Activated CD8-positive, alpha-beta memory T cell treated with anti-CD3 and anti-CD28 coated beads for 24 hours (primary cell): ENCODE measurements at places on chromosomes 3 and 15.

GRCh38 chr15:91291673-91292072, 191.6 kb downstream of the SV2B start:
- no peak for DNase-seq

GRCh38 chr3:74447221-74447620, 167.2 kb downstream of the CNTN3 start:
- no peak for DNase-seq

- DNase-seq: no peak
These were observed 6.7 kb upstream of the ALCAM start for GRCh38 chr3:105360003-105360402.

DNA sequence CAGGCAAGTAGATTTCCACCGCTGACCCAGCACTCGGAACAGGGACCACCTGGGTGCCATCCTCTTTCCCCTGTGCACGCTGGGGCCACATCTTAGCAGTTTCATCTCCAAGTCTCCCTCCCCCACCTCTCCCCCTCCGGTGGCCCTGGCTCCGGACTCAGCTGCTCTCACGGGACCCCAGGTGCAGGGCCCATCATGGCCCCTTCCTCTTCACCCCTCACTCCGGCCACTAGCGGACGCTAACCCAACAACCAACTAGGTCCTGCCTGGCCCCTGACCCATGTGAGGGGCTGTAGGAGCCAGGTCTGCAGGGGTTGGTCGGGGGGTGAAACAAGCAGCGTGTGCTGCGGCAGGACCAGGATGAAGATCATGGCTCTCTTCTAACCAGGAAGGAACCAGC, 31.3 kb upstream of the IQSEC1 start:
- DNase-seq: no peak

DNA sequence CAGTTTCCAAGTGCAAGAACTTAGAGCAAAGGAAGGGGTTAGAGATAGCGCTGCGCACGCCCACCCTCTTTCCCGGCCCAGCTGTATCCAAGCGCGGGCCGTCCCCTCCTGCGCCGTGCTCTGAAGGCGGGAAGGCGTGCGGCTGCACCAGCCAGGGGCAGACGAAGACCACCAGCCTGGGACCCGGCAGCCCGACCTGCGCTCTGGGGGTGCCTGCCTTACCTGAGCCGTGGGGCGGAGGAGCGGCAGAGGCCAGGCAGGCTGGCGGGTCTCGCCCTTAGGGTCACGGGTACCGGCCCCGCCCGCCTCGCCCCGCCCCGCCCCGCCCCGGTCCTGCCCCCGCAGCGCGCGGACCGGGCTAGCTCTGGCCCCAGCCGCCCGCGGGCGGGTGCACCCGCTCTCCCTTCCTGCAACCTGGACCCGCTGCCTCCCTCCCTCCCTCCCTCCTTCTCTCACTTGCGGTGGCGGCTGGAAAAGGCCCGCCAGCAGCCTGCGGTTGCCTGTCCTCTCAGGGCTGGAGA, at the start of gene WDR72:
WDR72 (minus strand) TSS at position 253 of the 521 bp plus-strand sequence. CDS start 26,514 bp downstream, outside the sequence.
- DNase-seq: no peak

DNA sequence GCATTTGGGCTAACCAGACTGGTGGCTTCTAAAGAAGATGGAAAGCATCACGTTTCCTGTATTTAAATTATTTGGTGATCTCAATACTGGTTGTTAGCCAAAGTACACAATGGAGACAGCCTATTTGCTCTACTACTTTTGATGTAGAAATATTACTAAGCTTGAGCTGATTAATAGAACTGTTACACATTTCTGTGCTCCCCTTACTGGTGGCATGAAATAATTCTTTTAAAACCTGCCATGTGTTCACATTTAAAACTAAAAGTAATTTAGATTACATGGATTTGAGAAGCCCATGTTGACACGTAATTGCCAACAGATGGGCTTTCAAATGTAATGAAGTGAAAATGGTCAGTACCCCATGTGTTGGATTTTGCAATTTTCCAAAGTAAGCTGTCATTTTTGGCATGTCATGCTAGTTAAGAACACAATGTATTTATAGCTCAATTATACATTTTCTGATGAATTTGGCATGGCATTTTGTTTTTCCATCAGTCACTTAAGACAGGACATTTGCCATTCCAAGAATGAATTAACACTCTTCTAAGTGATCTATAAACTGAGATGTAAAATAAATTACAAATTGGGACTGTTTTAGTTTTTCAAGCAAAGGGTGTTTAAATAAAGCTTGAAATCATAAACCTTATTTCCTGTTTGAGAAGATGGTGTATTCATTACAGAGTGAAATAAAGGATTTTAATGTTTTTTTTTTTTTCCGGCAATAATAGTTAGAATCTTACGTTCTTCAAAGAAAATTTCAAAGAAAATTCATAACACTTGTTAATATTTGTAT, 10.8 kb upstream of the RARRES1 start:
- no peak for DNase-seq

GRCh38 chr3:131453533-131453932, 49.2 kb downstream of the MRPL3 start:
- no peak for DNase-seq
